ENCODE measurements at places on chromosomes 16 and 17. TPM values are rescaled to one million over a fixed set of nuclear protein-coding genes. Genes with fewer than 3 reads are reported as not detected.

GRCh38 chr17:78675836-78676235, 98.6 kb upstream of the DNAH17 start:
- no peak for DNase-seq

DNA sequence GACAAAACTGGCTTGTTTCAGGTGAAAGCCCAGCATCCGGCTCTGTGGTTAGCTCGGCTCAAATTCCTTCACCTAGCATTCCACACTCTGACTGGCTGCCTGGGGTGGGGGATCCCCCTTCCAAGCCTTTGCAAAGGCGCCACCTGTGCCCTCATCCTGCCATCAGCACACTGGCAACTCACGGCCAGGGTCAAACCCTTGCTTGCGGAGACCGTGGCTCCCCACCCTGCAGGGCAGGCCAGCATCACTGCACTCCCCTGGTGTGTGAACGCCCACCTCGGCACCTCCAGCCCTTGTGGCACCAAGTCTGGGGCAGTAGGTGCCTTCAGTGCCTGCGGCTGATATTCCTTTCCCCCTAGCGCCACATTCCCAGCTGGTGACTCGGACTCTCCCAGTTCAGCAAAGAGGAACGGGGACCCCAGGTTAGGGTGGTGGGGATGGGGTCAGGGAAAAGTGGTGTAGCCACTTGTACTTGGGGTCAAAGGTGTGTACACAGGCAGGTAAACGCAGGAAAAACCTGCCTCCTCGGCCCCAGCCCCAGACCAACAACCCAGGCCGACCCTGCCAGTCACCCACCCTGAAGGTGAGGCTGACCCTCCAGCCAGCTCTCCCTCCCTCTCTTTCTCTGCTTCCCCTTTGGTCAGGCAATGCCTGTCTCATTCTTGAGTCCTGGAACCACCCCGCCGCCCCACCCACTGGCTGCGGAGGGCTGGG, 1.1 kb downstream of the FLII start:
- no peak for DNase-seq

- no peak for DNase-seq
Measured at GRCh38 chr17:42051013-42051400, 606 bp upstream of the C17orf113 start.

The CLDN9 gene
- 0.06 TPM for total RNA-seq

- no peak for DNase-seq
Measured at GRCh38 chr17:40606548-40607353, 40.9 kb downstream of the SMARCE1 start.

The SF3B3 gene
- total RNA-seq = 111 TPM

The TMC7 gene
- total RNA-seq = 3.1 TPM

DNA sequence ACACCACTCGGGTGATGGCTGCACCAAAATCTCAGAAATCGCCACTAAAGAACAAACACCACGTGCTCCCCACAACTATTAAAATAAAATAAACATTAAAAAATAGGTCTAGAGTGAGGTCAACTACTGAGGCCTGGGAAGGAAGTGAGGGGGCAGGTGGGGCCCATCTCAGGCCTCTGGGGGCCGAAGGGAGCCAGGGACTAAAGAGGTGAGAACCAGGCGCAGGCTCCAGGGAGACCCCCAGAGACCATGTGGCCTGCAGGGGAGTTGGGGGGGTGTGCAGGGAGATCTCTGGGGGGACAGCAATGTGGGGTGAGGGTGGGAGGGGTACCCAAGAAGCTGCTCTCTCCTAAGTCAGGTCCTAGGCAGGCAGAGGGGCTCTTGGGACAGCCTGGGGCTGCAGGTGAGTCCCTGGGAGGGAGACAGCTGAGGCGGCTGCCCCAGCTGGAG, 111.3 kb upstream of the SMURF2 start:
- no peak for DNase-seq

GRCh38 chr16:89268987-89269735, 51.7 kb downstream of the ZNF778 start:
- DNase-seq = no peak

DNA sequence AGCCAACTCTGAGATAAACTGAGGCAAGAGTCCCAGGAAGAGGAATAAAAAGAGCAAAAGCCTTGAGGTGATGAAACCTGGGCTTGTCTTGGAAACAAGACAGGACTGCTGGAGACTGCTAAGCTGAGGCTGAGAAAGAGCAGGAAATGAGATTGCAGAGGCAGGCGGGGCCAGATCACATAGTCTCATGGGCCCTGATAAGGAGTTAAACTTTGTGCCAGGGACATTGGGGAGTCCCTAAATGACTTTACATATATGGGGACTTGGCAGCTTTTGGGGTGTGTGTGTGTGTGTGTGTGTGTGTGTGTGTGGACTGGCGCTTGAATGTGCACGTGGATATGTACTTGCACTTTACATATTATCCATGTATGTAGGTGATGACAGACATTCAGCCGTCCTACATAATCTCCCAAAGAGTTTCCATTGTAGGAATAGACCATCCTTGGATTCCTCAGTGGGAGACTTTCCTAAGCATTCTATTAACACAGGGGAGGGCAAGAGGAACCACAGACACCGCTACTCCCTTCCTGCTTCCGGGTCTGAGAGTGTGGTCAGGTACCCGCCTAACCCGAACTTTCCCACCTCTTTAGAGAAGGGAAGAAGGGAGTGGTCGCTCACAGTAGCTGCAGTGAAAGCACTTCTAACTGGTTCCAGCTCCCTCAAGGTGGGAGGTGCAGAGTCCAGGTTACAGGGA, 123.1 kb downstream of the LYRM1 start:
- DNase-seq = no peak
